ENCODE measurements at places on chromosomes 7 and 10.

- DNase-seq, result peak; percentile 23
These were observed 32.8 kb downstream of the NOD1 start for GRCh38 chr7:30445770-30446169.

- no peak for DNase-seq
These were observed 322.8 kb upstream of the PHYHIPL start for GRCh38 chr10:58853668-58854067.

DNA sequence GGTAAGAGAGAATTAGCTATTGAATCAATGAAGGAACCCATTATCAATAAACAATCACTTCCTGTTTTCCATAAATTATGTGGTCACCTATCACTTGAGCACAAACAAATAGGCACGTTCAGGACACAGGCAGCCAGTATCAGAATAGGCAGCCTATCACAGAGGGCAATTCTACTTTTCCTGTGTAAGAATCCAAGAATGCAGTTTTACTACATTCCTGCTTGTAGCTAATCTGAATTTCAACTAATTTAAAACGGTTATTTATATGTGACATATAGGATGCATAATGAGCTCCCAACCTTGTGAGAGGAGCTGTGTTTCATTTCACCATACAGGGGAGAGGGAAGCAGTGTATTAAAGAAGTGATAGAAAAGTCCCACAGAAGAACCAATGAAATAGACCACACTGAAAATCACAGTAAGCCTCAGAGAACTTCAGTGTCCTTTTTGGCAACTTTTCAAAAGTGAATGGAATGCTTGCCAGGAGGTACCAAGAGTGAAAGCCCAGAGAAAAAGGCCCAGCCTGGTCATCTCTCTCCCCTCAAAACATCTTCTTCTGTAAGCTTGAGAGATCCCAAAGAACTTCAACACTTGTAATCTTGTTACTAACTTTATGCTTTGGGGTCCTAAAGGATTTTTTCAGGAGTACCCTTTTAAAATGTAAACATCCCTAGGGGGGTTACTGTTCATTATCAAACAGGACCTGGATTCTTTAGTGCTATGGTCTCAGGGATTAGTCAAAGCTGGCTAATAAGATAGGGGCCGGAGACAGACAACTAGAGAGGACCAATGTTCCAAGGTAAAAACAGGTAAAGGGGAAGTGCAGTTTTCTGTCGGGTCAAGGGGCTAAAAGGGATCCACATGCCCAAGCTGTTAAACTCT is 1.3 kb downstream of the IMMP2L start:
- no peak for DNase-seq

- DNase-seq, result no peak
These were observed 58.1 kb downstream of the PRTFDC1 start for GRCh38 chr10:24894309-24894708.

DNA sequence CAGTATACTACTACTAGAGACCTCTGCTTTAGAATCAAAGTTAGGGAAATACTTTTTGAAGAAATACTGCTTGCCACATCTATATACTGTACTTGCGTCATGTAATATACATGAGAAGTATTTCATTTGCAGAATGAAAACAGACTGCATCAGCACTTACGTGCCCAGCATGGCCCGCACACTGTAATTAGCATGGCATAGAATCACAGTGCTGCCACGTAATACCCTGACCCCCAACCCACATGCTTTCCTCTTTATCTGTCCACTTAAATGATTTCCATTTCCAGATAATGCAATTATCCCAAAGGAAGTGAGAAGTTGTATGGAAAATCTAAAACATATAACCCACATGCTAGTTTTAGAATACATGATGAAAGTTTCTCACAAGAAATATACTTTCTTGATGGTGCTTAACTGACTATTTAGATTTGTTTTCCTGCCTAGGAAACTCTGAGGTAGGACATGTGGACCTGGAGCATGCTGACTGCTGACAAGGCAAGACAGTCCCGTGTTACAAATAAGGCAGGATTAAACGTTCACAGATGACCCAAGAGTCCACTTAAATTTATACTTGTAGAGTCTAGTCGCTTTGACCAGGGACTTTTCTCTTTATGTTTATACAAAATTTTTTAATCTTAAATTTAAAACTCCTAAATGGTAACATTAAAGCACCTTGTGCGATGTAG is 12.6 kb downstream of the USP6NL start:
- DNase-seq, result no peak

DNA sequence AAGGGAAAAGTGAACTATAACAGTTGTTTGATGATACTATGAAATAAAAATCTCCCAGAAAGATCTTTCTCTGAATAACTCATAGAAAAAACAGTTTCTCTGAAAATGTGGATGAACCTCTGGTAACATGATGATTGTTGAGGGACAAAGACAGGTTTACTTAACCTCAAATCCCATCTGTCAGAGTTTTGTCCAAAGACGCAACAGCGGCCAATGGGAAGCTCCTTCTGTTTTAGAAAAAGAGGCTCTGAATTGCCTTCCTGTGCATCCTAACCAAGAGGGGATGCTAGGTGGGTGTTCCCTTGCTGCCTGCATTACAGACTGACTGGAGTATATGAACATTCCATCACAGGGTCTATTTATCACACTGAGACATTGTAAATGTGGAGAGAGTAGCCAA is 8.9 kb upstream of the HYCC1 start:
- DNase-seq, result no peak

Measured in stimulated activated CD4-positive, alpha-beta T cell treated with anti-CD3 and anti-CD28 coated beads, Interleukin-15, amount 100 ng/mL, for 1 hour (primary cell).